ENCODE measurements at places on chromosomes 12 and 14.
A peak's percentile ranks its signal among the peaks of the same experiment; 100 is the strongest.

DNA sequence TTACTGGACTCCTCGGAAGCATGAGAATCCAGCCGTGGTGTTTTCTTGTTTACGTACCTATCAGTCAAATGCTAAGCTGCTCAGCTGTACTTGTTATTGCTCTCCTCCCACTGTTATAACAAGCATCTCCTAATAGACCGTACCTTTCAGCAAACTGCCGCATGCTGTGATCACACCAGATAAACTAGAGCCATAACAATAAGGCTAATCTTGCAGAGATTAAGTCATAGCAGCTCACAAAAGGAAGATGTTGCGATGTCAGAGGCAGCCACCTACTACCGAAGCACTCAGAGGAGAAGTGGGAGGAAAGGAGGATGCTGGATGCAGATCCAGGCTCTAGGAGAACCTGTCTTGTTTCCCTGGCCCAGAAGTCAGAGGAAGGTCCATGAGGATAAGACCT, 196.0 kb downstream of the GALC start:
- no peak for DNase-seq

DNA sequence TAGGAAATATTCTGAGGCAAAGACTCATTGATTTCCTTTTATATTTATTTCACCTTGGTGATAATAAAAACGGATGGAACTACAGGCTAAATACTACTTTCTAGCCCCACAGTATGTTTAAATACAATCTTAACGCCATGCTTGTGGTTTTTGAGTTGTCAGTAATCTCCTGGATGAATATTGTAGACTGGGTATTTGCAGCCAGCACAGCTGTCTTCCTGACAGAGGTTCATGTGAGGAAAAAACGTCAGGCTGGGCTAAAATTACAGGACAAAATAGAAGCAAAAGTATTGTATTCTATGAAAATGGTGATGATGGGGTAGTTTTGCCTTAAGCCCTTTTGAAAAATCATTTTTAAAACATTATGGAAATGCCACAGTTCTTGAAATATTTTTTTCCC, 140.9 kb downstream of the CCDC91 start:
- DNase-seq: no peak

DNA sequence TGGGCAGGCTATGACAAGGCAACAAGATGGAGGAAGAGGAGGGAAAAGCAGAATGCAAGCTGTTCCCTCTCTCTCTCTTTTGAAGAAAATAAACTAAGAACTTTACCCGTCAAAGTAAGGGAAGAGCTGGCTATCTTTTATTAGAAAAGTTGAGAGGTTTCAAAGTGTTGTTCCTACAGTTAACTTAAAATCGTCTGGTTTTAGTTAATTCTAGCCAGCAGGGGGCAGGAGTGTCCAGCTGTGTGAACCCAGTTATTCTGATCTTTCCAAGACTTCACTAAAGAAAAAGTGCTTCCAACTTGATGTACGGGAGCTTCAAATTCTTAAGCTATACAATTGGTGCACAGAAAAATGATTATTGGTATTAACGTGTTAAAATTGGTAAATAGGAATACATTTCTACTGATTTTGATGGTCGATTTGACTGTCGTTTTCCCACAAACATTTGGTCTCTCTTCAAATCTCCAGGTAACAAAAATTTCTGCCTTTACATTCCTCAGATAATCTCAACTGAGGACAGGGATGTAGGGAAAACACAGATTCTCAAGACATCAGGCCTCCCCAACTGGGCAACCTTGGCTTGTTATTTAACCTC, 28.4 kb upstream of the MON2 start:
- peak; percentile 47 for DNase-seq

DNA sequence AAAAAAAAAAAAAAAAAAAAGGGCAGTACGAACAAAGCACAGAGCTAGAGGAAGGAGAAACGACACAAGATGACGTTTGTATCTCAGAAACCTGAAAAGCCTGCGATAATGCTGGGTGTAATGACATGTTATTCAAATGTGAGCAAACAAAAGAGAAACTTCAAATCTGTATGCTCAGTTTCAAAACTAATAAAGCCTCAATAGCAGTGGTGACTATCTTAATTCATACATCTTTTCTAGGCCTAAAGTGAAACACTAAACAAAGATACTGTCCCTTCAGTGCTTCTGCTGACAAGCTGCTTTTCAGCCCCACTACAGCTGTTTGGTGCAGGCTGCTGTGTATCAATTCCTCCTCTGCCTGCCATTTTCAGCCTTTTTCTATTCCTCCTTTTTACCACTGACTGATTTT, 15.8 kb downstream of the ITPR2 start:
- DNase-seq: no peak
